CD4-positive, alpha-beta T cell treated with Interleukin-17A for 4 hours (primary cell): ENCODE measurements at places on chromosomes 3 and 15.

- no peak for DNase-seq
These were observed 217.9 kb downstream of the SATB1 start for GRCh38 chr3:18207226-18207625.

- DNase-seq: no peak
These were observed 554.1 kb downstream of the GOLGA6L6 start for GRCh38 chr15:19987389-19988048.

DNA sequence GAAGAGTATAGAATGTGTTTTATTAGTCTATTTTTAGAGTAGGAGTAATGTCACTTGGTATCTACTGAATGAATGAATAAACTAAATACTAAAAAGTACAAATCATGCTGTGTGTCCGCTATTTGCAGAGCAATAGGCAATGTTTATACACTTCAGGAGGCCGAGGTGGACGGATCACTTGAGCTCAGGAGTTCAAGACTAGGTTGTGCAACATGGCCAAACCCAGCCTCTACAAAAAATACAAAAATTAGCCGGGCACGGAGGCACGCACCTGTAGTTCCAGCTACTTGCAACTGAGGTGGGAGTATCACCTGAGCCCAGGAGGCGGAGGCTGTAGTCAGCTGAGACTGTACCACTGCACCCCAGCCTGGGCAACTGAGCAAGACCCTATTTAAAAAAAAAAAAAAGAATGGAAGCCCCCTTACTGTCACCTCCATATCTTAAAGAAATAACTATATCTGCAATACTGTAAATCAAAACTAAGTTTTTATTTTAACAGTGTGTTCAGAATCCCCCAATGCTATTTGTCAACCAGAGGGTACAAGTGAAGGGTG is 98.4 kb downstream of the DHX30 start:
- no peak for DNase-seq

GRCh38 chr15:73022161-73022560 is 30.1 kb upstream of the NEO1 start:
- no peak for DNase-seq

- no peak for DNase-seq
These were observed 65.5 kb downstream of the SRGAP3 start for GRCh38 chr3:9183811-9184460.

DNA sequence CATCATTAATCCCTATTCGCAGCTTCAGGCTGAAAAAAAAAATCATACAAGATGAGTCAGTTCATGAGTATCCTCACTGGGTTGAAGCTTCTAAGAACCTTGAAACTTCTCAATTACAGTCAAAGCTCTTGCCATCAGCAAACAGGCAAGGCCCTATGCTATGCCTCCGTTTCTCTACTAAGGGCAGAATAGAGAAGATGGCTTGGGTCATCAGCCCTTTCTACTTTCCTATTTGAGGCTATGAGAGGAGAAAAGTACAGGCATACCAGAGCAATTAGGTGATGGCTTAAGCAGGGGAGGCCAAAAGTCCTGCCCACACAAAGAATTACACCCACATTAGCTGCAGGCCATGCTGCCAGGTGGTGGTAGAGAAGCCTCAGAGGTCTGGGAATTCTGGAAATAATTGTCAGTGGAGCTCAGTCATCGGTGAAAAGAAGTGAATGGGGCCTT is 89.0 kb downstream of the MRPL46 start:
- no peak for DNase-seq

DNA sequence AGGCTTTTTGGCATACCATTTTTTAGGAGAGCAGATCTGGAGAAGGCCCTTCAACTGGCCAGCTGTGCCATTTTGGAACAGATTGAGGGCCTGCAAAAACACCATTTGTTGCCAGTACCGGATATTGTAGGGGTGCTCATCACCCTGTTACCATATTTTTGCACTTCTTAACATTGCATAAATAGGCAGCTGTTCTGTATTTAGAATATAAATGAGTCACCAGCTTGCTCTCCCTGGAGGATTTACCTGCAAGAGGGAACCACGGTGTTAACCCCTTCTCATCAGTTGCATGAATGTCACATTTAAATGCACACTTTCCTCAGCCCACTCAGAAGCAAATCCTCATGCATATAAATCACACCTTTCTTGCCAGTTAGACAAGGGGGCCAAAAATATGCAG is 435.6 kb downstream of the ROBO2 start:
- DNase-seq: no peak

DNA sequence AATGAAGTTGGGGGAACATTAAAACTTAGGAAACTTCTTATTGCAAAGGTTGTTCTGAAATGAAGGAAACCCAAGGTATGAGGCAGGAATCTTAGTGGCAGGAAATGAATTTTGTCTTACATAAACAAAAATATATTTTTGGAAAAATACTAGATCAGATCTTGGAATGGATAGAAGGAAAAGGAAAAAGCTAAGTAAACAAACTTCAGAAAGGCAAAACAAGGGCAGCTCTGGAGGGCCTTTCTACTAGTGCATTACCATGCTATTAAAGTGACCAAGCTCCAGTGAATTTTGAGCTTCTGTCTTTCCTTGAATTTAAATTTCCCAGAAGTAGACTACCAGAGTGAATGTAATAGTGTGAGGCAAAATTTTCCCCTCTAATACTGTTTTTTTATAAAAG is 13.6 kb downstream of the ARL6 start:
- DNase-seq: no peak

DNA sequence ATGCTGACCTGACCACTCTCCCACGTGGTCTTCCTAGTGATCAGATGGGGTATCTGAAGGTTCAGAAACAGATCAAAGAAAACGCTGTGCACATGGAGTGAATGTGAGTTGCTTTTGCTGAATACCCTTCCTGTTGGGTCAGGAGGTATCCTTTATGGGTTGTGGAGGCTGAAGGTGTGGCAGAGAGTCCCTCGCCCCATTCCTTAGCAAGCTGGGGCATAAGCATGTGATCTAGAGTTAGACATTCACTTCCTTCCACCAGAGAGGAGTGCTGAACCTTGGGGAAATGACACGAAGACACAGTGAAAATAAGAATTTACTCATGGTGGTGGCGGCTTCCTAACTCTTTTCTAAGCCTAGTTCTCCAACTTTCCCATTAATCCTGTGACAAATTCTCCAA is 27.8 kb upstream of the SPTBN5 start:
- DNase-seq: no peak

DNA sequence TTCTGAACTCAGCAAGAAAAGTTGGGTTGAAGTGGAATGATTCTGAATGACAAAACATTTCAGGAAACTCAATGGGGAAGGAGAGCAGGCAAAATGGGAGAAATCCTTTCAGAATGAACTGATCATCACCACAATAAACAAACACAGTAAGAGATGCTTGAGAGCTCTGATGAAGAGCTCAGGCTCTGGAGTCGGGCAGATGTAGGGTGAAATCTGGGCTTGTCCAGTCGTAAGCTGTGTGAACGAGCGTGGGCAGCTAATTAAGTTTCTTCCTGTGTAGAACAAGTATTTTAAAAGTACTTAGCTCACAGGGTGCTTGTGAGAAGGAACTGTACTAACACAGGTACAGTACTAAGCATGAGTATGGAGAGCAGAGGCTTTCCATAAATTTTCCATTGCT is 406.2 kb downstream of the FOXP1 start:
- no peak for DNase-seq

- DNase-seq: no peak
These were observed 11.2 kb upstream of the SEMA4B start for GRCh38 chr15:90189781-90190467.

DNA sequence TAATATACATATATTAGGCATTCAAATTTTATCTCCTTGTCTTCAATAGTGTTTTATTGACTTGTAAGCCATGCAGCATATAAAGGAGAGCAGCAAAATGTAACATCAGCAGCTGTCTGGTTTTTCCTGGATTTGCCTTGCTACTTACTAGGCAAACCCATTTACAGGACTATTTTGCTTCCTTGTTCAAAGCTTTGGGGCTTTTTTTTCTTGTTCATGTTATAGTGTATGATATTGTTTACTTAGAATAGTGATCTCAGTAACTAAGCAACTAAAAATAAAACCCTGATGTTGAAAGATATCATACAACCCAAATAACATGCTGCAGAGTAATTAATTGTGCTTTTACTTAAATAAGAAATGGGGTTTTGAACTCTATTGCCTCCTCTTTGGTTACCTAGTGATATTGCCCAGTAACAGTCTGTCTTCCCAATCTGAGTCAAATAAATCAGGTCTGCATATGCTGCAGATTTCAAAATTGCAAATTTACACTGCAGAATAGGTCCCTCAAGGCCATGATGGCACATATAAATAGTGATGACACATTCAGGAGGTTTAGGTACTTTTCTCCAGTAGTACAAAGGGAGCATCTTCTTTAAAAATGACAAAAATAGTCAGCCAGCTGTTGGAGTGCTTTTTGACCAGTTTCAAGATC is 578.1 kb upstream of the NECTIN3 start:
- DNase-seq: no peak

DNA sequence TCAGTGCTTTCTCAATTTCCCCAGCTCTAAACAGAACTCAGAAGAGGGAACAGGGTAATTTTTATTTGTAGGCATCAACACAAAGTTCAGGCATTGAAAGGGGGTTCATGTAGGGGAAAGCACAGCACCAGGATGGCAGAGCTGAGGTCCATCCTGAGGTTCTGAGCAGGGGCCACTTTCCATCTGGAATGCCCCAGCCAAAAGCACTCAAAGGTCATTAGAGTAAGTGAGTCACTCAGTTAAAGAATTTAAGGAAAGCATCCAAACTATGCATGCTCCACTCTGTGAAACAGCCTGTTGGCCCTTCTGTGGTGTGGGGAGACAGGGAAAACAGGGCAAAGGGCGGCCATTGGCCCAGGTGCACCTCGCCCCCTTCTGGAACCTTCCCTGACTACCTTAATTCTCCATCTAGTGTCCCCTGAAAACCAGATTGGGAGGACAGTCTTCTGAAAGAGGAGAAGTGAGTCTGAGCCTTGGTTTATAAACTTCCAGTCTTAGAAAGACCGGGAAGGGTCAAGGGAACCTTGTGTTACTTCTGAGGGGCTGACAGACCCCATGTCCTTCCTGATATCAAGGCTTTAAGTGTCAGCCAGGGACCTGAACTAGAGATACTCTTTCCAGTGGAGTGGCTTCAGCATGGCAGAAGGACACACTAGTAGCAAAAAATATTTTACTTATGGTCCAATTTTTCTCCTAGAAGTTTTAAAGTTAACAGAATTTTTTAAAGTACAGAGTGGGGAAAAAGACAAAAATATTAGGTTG is 133.3 kb downstream of the MYLK start:
- DNase-seq: no peak

DNA sequence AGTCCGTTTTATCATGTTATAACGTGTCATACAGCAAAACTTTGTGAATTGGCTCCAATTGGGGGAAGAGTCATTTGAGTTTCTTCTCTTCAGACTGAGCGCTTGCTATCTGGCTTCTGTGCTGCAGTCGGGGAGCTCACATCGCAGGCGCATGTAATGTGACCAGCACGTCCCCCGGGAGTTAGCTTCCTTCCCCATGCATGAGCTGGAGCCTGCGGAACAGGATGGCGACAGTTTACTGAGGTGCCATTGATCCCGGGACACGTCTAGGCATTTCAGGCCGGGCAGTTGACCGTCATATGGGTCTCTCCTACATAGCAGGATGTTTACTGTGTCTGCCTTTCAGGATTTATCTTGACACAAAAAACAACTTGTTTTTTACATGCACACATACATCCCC is 44.8 kb downstream of the CMTM8 start:
- no peak for DNase-seq

DNA sequence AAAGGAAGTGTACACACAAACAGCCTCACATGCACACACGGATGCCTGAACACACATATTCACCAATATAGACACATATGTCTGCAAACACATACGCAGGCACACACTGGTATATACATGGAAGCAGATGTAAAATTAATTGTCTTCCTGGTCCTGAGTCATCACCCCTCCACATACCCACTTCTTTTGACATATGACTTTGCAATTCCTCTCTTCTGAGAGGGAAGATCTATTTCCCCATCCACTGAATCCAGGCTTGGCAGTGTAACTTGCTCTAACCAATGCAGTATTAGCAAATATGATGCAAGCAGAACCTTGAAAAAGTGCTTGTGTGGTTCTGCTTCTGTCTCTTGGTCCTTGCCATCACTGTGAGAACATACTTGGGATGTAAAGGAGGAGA is 76.8 kb upstream of the HRH1 start:
- no peak for DNase-seq

DNA sequence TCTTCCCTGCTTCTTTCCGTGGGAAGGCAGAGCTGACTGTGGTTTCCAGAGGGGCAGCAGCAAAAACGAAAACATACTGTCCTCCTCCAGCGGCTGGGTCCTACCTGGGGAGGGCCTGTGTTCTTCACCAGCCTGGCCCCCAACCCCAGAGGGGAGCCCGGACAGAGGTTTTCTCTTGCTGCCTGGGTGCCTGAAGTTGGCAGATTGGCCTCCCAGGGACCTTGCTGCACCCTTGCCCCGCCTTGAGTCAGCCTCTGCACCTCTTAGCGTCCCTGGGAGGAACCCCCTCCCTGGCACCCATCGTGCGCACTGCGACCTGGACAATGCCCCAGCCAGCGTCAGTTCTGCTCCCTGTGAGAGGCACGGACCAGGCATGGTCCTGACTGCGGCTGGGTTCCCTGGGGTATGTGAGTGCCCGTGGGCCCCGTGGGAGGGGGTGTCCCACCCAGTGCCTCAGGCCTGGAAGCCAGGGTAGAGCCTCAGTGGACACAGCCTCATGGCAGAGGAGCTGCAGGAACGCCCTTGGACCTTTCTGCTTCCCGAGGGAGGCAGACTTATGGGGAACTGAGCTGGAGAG is 56.8 kb upstream of the PRR23E start:
- DNase-seq: no peak

DNA sequence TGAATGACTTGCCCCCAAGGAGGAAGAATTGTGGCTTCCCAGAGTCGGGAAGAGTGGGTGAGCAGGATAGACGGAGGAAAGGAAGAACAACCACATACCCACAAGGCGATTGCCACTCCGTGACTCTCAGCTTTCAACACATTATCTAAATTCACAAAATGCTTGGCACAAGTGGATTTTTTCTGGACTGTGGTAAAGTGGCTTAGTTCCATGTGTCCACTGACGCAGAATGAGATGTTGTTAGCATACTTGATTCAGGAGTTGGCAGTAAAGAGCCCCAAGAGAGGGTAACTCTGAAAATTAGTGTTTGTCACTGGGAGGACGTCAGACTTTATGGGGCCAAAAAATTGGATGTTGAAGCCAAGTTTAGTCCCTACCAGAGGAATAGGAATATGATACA is 198.8 kb upstream of the CTNNB1 start:
- no peak for DNase-seq

GRCh38 chr15:98923579-98923978 is 84.0 kb downstream of the PGPEP1L start:
- no peak for DNase-seq

GRCh38 chr3:122253581-122253980 is 70.1 kb downstream of the CASR start:
- DNase-seq: no peak
